ENCODE measurements at places on chromosomes 12 and 14. TPM values are rescaled to one million over a fixed set of nuclear protein-coding genes. Genes with fewer than 3 reads are reported as not detected.
A peak's percentile ranks its signal among the peaks of the same experiment; 100 is the strongest.

- no peak for DNase-seq
Observed at GRCh38 chr12:79128956-79129355, 264.4 kb downstream of the SYT1 start.

DNA sequence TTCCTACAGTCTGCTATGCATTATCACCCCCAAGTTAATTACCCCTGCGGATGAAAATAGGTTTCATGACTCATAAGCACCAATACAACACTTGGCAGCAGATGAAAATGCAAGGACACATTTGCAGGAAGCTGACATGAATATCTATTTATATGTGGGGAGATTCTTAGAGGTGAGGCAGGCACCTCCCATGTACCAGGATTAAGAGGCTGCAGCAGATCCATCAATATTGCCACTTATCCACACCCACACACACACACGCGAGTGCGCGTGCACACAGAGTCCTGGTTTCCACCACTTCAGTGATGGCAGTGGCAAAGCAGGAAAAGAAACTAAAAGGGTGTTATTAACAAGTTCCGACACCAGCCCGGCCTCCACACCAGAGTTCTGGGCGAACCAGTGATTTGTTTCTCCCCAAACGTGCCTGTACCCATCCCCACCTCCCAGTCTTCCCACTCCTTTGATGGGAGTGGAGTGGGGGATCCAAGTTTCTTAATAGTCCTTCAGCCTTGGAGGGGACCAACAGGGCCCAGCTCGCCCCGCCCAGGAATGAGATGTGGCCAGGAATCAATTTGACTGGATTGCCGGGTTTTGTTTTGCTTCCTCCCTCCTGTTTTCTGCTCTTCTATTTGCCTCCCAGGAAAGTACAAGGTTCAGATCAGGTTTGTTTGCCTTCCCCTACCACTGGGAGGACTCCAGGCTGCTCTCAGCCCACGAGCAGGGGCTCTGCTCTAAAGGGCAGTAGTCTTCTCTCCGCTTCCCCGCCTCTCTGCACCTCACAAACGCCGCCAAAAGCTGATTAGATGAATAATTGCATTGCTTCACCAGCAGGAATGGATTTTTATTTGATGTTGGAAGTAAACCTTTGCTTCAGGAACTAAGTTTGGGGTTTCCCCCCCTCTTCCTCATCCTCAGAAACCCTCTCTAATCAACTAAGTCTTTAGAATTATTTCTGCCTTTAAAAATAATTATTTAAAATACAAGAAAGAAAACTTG is 5.2 kb downstream of the IRF2BPL start:
- peak; percentile 76 for DNase-seq

GRCh38 chr12:26750531-26751175 is 82.3 kb downstream of the ITPR2 start:
- DNase-seq = peak; percentile 24

DNA sequence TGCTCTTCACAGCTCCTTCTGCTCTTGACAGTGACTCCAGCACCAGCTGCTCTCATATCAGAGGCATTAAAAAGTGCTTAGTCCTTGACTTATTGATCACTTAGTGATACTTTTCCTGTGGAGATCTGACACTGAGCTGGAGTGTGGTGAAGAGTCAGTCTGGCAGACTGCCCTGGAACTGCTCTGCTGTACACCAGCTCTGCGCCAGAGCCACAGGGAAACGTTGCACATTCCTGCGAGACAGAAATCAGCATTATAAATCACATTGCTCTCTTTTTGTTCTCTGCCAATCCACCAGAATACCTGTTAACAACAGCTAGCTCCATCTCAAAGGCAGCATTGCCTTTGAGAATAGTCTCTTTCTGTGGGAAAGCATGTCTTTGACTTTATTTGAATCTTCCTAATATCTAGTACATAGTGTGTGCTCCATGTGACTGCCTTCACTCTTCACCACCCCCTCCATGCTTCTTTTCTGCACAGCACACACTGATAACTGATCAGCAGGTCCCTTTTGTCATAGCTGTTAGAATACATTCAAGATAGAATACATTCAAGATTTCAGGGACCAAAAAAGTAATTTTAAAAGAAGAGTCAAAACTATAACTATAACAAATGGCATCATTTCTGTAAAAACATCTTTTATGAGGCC is 48.2 kb upstream of the VSX2 start:
- DNase-seq = no peak

GRCh38 chr12:45863332-45863731 is 127.0 kb downstream of the SCAF11 start:
- no peak for DNase-seq

The GYS2 gene
- not detected for total RNA-seq

The RD3L gene
- total RNA-seq = not detected

All from HT-29 (cell line).